ENCODE measurements at places on chromosomes 12 and 14. TPM values are rescaled to one million over a fixed set of nuclear protein-coding genes. Genes with fewer than 3 reads are reported as not detected.
A peak's percentile ranks its signal among the peaks of the same experiment; 100 is the strongest.

GRCh38 chr14:69005432-69006148, 26.5 kb upstream of the ACTN1 start:
- peak; percentile 27 for DNase-seq

PTCSC3 gene
- total RNA-seq: not detected

GRCh38 chr12:86349196-86349595, 93.0 kb upstream of the MGAT4C start:
- DNase-seq: no peak

DNA sequence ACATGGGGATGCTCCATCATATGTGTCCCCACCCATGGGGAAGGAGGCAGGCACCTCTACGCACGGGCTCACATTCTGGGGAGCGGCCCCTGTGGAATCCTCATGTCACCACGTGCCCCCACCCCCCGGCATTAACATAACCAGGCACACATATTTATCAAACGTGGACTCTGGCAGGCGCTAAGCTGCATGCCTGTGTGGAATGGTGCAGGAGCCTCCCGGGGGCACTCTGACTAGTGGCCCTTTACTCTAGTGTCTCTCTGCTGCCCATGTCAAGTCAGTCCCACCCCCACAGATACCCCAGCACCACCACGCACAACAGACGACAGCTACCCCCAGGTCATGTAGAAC, 66.1 kb downstream of the CCDC88C start:
- DNase-seq: no peak

GRCh38 chr14:31465111-31465510, 7.8 kb upstream of the DTD2 start:
- peak; percentile 57 for DNase-seq

- DNase-seq: no peak
Observed at GRCh38 chr14:97442363-97442762, 645.2 kb downstream of the VRK1 start.

- no peak for DNase-seq
Observed at GRCh38 chr12:93154753-93155480, 222.8 kb upstream of the NUDT4 start.

DNA sequence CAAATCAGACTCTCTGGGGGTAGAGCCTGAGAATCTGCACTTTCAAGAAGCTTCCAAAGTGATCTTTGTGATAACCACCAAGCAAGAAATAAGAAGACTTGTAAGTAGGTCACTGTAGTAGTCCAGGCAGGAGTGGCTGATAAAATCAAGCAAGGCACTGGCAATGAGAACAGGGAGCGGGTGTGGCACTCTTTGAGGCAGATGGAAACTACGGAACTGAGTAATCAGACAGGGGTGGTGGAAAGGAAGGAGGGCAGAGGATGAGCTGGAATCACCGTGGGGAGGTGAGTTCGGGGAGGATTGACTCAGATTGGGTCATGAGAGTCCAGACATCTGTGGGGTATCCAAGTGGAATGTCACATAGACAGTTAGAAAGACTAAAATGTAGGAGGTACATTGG, 44.4 kb upstream of the PLXNC1 start:
- no peak for DNase-seq

DNA sequence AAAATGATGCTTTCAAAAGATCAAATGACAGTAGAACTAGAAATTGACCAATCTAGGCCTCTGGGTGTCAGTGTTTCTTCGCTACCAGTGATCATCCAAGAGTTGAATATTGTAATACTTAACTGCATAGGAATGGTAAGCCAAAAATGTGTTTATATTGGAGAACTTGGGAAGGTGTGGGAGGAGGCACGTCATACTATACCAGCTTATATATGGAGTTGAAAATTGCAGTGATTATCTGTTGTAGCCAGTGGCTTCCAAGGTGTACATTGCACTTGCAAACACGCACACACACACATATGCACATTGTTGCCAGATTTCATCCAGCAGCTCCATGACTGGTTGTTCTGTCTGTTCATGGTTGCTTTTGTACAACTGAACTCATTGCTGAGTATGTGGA, 36.1 kb downstream of the EID3 start:
- DNase-seq: no peak

- no peak for DNase-seq
Observed at GRCh38 chr12:98686603-98687002, 41.5 kb downstream of the APAF1 start.

GRCh38 chr12:76240281-76240680, 107.9 kb downstream of the BBS10 start:
- no peak for DNase-seq

KCNC2 gene
- 0.20 TPM for total RNA-seq

Measured in skin of body (tissue), 3 donors.